ENCODE measurements at places on chromosomes 12 and 14.

GRCh38 chr12:96078231-96079135 is 43.1 kb upstream of the LTA4H start:
- no peak for DNase-seq

- no peak for DNase-seq
Observed at GRCh38 chr14:101197595-101198397, 294.3 kb upstream of the RTL1 start.

- no peak for DNase-seq
Observed at GRCh38 chr12:117968826-117969659, at the start of gene KSR2. Gene KSR2 (minus strand): TSS chr12:117968990. CDS start chr12:117968255, 735 bp downstream.

GRCh38 chr12:56103066-56103711 is 1.2 kb upstream of the PA2G4 start:
- DNase-seq = no peak

- DNase-seq = no peak
Observed at GRCh38 chr14:71550367-71550766, 381.9 kb upstream of the RGS6 start.

DNA sequence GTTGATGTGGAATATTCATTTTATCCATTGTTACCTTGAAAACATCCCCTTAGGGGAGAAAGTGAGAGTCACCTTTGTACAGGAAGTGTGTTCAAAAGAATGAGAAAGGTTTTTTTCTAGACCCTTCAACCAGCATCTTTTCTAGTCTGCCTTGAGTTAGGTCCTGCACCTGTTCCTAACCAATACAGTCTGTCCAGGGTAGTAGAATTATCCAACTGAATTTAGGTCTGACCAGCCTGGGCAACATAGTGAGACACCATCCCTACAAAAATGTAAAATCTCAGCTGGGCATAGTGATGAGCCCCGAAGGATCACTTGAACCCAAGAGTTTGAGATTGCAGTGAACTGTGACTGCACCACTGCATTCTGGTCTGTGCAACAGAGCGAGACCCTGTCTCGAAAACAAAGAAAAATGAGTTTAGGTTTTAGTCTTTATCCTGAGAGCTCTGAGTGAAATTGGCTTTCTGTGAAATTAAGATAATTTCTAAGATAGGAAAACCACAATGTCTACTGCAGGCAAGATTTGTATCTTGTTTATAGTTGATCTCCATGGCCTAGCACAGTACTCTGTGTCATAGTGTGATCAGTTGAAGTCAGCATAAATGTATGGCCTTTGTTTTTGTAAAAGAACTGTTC is 25.2 kb downstream of the ARHGAP5 start:
- DNase-seq = no peak

GRCh38 chr14:96309896-96310330 is 53.2 kb downstream of the ATG2B start:
- peak; percentile 2 for DNase-seq

DNA sequence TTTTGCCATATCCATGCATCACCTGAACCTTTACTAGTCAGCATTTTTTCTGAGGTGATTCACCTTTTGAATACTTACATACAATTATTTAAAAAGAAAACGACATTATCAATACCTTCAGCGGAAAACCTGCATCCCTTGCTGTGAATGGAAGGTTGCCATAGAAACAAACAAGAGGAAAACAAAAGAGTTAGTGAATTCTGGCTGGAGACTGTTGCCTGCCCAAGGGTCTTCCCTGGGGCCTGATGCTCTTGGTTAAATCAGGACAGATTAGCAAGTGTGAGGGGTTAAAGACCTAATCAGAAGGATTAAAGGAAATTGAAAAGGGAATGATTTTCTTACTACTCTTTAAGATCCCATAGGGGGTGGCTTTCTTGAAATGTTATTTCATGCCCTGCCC is 96.0 kb upstream of the WSCD2 start:
- no peak for DNase-seq
